ENCODE measurements at places on chromosomes 7 and 10.

DNA sequence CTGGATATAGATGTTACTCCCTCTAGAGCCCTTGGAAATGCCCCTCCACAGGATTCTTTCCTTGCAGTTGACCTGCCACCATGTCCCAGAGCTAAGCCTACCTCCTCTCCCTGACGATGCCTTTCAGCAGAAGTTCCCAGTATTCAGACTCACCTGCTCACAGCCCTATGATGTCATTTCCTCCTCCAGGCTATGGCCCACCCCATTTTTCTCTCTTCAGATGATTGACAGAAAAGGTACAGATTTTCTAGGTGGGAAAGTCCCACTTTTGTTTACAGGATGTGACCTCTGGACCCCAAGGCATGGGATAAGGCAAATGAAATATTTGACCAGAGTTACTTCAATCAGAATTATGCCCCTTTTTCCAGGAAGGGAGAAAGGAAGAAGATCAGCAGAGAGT lies 280.2 kb upstream of the PHYHIPL start:
- DNase-seq = no peak

DNA sequence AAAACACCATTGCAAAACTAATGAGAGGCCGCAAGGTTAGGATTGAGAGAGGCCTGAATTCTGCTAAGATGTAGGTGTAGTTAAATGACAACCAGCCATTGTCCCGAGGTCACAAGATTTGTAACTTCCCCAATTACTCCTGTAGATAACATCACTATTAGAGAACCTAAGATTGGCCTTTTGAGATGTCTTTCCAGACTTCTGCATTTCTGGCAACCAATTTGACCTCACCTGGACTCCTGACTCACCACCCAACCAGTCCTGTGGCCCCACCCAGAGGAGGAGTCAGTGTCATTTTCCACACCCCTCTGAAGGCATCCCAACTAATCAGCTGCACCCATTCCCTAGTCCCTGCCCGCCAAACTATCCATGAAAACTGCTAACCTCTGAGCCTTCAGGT lies 115.7 kb downstream of the PRKAG2 start:
- no peak for DNase-seq

DNA sequence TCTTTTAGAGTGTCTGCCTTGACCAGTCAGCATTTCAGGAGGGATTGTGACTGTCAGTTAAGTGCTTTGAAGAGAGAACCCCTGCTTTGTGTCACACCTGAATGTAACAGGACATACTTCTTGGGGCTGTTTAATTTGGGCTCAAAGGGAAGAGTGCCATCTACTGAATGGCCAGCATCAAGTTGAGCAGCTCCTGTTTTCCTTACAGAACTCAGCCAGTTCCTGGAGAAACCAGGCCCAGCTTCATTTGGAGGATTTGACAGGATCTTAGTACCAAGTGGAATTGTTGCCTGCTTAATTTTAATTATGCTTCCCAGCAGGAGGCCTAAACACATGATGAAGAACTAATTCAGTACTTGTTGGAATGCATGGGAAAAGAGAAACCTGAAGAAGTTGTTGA lies 8.3 kb downstream of the ADD3 start:
- DNase-seq = no peak

GRCh38 chr10:113549856-113550255 lies 3.0 kb upstream of the HABP2 start:
- no peak for DNase-seq

Data from Jurkat, Clone E6-1 (cell line).